Immature natural killer cell (primary cell): ENCODE measurements at places on chromosomes 6 and 20. TPM values are rescaled to one million over a fixed set of nuclear protein-coding genes. Genes with fewer than 3 reads are reported as not detected.

DNA sequence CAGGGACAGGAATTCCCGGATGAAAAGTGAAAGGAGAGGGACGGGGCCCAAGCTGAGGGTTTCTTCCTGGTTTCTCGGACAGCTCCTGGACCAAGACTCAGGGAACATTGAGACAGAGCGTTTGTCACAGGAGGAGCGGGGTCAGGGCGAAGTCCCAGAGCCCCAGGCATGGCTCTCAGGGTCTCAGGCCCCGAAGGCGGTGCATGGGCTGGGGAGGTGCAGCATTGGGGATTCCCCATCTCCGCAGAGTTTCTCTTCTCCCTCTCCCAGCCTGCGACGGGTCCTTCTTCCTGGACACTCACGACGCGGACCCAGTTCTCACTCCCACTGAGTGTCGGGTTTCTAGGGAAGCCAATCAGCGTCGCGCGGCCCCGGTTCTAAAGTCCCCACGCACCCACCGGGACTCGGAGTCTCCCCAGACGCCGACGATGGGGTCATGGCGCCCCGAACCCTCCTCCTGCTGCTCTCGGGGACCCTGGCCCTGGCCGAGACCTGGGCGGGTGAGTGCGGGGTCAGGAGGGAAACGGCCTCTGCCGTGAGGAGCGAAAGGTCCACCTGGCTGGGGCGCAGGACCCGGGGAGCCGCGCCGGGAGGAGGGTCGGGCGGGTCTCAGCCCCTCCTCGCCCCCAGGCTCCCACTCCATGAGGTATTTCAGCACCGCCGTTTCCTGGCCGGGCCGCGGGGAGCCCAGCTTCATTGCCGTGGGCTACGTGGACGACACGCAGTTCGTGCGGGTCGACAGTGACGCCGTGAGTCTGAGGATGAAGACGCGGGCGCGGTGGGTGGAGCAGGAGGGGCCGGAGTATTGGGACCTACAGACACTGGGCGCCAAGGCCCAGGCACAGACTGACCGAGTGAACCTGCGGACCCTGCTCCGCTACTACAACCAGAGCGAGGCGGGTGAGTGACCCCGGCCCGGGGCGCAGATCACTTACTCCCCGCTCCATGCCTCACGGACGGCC lies 54.6 kb upstream of the POLR1H start:
- peak; percentile 20 for DNase-seq

DNA sequence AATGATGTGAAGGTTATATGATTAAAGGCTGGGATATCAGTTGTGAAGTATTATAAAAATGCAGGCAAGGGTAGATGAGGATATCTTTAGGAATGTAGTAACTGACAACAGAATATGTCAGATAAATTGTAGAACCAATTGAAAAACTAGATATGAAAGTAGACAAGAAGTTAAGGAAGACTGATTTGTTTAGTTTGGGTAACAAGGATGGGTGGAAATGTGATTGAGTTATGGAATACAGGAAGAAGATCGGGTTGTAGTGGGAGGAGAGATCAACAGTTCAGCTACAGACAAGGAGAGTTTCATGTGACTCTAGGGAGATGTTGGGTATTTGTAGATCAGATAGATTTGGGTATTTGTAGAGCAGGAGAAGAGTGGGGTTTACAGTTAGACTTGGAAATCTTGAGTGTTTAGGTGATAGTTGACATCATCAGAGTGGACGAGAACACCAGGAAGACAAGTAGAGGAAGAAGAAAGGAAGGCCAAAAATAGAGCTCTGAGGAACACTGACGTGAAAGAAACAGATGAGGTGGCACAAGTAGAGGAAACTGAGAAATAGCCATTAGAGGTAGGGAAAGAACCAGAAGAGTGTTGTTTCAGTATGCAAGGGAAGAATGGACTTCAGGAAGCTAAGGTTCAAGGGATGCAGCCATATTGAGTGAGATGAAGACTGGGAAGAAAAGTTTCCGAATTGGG lies 12.1 kb upstream of the TSPYL1 start:
- no peak for DNase-seq

DNA sequence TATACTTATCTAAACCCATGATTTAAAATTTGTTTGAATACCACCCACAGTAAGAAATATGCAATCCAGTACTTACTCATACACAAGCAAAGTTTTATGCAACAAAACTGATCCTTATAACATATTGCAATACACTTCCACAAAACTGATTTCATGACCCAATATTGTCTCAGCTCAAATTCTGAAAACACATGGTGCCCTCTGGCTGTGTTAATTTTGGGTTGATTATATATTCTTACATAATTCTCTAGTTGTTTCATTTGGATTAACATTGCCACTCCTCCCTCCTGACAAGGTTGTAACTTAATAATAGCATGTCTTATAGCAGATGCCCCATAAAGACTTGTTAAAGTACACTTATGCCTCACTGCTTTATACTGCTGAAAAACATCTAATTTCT lies 73.0 kb upstream of the TULP1 start:
- no peak for DNase-seq

GRCh38 chr6:42616716-42617115 lies 52.9 kb downstream of the UBR2 start:
- no peak for DNase-seq

DNA sequence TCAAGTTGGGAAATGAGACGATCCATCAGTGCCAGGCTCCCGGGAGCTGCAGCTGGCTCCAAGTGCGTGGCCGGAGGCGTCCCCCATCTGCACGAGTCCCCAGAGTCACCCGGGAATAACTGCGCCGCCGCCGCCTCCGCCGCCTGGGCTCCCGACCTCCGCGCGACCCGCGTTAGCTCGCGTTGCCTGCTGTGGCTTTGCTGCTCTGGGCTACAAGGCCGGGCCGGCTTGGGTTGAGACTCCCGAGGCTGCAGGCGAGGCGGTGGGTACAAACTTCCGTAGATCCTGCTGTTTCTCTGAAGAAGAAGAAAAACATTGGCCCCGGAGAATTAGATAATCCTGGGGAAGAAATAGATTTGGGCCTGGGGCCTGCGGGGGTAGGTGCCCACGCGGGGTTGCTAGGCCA lies 7.4 kb upstream of the LAMP5 start:
- no peak for DNase-seq

Gene ENPP5
- 14.4 TPM for polyA plus RNA-seq
